ENCODE measurements at places on chromosomes 4 and X. TPM values are rescaled to one million over a fixed set of nuclear protein-coding genes. Genes with fewer than 3 reads are reported as not detected.

The TCEAL7 gene
- polyA plus RNA-seq, result 45.5 TPM

The HSPA4L gene
- 136 TPM for polyA plus RNA-seq

The CT55 gene
- not detected for polyA plus RNA-seq

The RHOXF1 gene
- polyA plus RNA-seq, result 1.8 TPM

The TMPRSS11A gene
- polyA plus RNA-seq, result 0.60 TPM

The FGF5 gene
- polyA plus RNA-seq, result 1.8 TPM

The TMSB15A gene
- not detected for polyA plus RNA-seq

The MAGEE1 gene
- 53.6 TPM for polyA plus RNA-seq

The TMEM150C gene
- 0.78 TPM for polyA plus RNA-seq

The FDCSP gene
- polyA plus RNA-seq, result not detected
